Jurkat, Clone E6-1 (cell line): ENCODE measurements at places on chromosomes 2 and 18.

DNA sequence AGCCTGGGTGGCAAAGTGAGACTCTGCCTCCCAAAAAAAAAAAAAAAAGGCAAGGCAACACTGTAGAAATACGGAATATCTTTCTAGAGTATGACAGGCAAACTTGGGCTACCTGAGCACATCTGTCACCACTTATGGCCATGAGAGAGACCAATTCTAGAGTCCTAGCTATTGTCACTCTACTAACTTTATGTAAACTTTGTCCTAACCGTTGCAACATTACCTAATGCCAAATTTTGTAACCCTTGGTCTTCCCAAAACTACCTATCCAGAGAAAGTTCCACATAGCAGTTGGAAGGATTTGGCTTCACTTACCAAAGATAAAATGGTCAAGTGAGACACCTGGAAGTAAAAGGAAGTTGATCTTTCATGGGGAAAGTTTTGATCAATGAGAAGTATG is 26.6 kb upstream of the SCN7A start:
- no peak for DNase-seq

DNA sequence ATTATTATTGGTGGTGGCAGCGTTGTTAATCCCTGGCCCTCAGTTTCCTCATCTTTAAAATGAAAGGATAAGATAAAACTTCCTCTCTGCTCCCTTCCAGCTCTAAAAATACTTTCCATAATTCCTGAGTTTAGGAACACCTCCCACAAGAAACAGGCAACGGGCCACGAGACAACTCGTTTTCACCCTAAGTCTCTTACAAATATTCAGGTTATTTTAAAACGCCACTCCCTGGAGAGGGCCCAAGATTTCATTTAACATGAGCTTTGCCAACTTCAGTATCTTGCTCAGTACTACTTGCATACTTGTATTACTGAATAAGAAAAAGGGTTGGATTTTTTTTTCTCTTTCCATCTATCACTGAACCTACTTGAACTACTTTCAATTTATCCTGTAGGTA is 611.1 kb upstream of the FANCL start:
- DNase-seq = no peak

GRCh38 chr2:170715062-170715931 is at the start of gene SP5:
TSS of gene SP5 (plus strand) at chr2:170715337. CDS start at chr2:170715513, 176 bp downstream.
- peak; percentile 79 for DNase-seq

DNA sequence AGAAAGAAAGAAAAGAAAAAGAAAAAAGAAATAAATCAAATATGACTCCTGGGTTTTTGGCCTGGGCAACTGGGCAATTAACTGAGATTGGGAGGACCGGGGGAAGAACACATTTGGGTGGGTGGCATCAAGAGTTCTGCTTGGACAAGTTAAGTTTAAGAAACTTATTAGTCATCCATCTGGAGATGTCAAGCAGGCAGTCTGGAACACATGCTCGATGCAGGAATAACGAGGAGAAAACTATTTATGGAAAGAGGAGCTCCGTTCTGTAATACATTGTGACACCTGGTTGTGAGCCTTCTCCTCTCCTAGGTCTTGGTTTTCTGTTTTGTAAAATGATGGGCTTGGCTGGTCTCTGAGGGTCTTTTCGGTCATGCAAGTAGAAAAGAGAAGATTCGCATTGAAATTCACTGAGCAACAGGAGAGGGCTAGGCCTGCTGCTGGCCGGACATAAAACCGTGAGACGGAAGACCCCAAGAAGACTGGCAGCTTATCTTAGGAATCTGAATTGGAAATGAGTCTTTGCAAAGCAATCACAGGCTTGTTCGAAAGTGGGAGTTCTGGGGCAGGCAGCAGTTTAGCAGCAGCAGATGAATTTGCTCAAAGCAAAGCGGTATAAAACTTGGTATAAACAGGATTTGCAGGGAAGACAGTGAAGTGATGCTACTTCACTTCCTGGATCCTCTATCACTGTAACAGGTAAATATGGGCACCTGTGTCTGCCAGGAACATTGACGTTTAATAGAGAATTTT is 51.4 kb downstream of the E2F6 start:
- no peak for DNase-seq

- DNase-seq = no peak
Observed at GRCh38 chr2:182381225-182381624, 45.6 kb downstream of the PDE1A start.

DNA sequence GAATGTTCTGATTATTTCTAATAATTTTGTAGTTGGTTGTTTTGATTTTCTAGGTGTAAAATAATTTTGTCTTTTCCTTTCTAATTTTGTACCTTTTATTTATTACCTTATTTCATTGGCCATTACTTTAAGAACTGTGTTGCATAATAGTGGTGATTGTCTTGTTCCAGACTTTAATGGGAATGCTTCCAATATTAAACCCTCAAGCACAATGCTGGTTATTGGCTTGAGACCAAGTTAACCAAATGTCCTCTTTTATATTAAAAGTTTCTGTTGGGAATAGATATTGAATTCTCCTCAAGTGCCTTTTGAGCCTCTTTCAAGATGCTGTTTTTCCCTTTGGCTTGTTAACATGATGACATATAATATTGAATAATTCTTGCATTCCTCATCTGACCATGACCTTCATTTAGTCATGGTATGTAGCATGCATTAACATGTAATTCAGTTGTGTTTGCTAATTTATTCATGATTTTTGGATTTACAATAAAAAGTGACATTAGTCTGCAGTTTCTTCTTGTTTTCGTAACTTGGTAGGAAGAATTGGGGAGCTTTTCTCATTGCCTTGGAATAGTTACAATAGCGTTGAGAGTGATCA is 141.7 kb downstream of the DIS3L2 start:
- no peak for DNase-seq
